Forelimb muscle (tissue), 1 donor: ENCODE measurements at places on chromosomes 5 and 9. TPM values are rescaled to one million over a fixed set of nuclear protein-coding genes. Genes with fewer than 3 reads are reported as not detected.
A peak's percentile ranks its signal among the peaks of the same experiment; 100 is the strongest.

DNA sequence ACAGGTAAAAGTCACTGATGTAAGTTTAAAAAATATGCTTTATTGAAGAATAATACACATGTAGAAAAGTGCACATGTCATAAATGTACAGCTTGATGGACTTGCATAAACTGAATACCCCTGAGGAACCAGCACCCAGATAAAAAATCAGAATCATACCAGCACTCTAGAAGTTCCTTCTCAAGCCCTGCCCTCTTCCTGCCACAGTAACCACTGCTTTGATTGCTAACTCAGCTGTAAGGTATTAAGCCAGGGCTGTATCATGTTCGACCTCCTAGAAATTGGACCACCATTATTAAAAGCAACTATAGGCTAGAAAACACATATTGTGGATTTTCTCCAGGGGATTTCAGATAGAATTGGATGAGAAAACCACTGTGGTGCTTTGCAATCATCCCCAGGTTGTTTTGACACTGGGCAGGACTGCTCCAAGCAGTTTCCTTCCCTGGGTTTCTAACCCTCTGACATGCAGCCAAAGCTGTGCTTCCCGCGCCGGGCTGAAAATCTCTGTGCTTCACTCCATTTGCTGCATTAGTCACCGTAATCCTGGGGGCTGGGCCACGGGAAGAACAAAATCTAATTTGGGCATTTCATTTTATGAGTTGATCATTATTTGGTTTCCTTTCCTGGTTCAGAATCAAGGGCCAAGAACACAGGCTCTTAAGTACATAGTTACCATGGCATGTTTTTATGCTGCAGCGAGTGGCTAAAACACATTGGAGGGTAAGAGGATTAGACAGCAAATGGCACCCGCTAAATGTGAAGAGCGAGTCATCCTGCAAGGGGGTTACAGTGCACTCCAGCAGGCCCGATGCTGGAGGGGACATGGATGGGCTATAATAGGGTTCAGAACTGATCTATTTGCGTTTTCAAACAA, 139.4 kb upstream of the IL12B start:
- DNase-seq: no peak

- DNase-seq: no peak
Observed at GRCh38 chr9:98929071-98929470, 14.6 kb upstream of the COL15A1 start.

DNA sequence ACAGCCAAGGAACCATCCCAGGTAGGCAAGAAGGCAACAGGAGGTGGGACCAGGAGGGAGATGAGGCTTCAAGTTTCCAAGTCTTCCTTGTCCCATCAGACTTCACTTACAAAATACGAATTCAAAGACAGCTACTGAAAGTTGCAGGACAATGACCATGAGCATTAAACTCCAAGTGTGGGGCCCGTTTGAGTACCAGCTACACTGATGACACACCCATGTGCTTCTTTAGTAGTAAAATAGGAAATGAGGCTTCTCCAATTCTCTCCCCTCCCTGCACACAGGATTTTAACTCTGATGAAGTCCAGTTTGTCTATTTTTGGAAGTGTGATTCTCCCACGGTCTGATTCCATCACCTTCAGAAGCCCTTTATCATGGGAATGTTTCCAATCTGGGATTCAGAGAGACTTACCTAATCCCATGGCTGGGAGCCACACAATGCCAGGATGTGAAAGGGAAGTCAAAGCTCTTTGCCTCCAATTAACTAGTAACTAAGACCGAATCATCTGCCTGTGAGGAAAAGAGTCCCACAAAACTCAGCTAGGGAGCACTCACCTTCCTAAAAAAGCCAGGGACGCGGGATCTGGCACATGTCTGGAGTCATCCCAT, 222.8 kb upstream of the MSX2 start:
- no peak for DNase-seq

The RXFP3 gene
- polyA plus RNA-seq: not detected

- DNase-seq: no peak
Observed at GRCh38 chr5:68456756-68457217, 241.2 kb downstream of the PIK3R1 start.

DNA sequence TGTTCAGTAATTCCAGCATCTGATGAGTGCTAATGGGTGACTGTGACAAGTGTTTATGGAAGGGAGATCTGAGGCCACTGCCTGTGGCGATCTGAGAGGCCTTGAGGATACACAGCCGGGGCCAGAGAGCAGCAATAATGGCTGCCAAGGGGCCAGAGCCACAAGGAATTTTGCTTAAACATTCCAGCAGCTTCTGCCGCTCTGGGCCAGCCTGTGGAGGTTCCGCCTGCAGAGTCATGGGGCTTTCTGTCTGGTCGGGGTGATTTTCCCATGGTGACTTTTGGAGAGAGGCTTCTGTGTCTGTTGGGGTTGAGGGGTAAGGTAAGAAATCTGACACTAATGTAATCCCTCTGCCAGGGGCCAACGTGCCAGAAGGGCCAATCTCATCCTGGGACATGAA, 353.5 kb downstream of the ADAMTS6 start:
- DNase-seq: no peak

The IL13 gene
- polyA plus RNA-seq: not detected

The SLC4A9 gene
- 0.19 TPM for polyA plus RNA-seq

The C9orf153 gene
- 0.22 TPM for polyA plus RNA-seq

DNA sequence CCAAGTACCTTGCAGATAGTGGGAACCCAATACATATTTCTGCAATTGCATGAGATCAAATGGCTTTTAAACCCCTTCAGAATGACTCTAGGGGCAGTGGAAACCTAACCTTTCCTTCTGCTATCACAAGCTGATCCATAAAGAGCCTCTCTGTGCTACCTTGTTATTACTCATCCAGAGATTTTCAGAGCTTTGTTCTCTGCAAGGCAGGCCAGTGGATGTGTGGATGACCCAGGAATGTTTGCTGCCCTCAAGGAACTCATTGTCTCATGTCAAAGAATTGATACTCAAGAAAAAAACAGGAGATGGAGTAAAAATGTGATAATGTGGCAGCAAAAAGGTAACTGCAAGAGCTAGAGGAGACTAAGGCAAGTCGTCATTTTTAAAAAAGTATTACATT, 164.1 kb downstream of the HMHB1 start:
- DNase-seq: no peak

GRCh38 chr5:129716235-129716634, 31.7 kb upstream of the MINAR2 start:
- DNase-seq: no peak

DNA sequence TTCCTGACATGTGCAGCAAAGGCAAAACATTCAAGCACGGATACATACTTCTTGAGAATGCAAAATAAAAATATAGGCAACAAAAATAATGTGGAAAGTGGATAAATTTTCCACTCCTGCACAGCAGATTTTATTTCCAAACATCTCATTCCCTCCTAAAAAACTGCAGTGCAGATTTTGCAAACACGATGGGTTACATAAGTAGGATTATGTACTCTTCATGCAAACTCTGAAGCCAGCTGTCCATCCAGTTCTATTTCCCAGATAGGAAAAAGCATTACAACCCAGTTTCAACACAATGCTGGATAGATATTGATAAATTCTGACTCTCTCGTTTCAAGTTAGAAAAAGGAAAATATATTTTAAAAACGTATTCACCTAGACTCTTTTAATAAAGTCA, 52.7 kb upstream of the CCNG1 start:
- no peak for DNase-seq

The ADAMTSL1 gene
- polyA plus RNA-seq: 10.6 TPM

The PCDHB5 gene
- polyA plus RNA-seq: 3.8 TPM

DNA sequence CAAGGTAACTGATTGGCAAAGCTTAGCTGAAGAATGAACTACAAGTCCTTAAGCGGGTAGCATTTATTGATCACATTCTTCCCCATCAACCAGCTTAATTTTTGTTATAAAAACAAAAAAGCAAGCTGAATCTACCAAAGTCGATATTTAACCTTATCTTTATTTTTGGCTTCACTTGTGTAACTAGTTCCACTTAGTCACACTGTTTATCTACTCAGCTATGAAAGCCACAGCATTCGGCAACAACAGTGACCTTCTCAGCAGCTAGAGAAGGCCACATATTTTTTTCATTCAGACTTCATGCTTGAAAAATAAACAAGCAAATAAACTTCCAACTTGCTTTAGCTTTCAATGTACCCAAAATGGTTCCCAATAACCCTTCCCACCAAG, 69.4 kb downstream of the KLHL3 start:
- no peak for DNase-seq

DNA sequence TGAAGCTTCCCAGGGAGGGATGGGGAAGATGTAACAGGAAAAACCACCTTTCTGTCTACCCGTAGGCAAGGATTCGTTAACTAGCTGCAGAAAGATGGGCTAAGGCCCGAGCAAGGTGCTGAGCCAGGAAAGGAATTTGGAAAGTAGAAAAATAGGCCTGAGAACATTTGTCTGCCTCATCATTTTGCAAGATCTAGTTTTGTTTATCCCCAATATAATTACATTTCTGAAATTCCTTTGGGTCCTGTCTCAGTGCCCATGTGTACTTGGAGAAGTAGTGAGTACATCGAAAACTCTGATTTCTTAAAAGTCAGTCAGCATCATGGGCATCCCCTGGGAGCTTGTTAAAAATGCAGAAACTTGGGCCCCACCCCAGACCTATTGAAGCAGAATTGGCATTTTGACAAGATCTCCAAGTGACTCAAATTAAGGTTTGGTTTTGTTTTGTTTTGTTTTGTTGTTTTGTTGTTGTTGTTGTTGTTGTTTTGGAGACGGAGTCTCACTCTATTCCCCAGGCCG, 52.1 kb upstream of the CEMIP2 start:
- DNase-seq: no peak

DNA sequence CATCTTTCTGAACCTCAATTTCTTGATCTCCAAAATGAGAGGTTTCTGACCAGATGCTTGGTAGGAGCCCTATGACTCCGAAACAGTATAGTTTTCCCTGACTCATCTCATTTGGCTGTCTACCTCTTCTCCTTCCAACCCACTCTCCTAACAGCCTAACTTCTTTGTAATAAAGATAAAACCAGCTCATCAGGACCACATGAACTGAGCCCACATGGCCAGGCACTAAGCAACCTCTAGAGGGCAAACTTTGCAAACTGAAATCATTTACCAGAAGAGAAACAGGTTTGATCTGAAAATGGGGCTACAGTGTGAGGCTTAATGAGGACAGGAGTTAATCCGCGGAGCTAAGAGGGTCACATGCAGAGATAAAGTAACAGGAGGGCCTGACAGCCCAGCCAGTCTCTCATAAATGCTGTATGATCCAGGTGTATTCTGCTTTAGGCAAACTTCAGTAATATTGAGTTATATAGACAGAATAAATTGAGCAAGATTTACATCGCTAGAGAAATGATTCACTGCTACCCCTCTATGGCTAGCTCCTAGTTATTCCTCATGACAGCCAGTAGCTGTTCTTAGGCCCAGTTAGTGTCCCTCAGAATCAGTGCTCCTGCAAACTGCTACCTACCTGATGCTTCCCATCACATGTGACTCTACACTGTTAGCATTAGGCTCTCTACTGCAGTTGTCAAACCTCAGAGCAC, 64.6 kb downstream of the ABCA1 start:
- DNase-seq: no peak

GRCh38 chr9:25302601-25303000, 375.6 kb downstream of the TUSC1 start:
- DNase-seq: no peak

The IL5 gene
- polyA plus RNA-seq: 0.29 TPM

The PCDHA12 gene
- polyA plus RNA-seq: not detected

DNA sequence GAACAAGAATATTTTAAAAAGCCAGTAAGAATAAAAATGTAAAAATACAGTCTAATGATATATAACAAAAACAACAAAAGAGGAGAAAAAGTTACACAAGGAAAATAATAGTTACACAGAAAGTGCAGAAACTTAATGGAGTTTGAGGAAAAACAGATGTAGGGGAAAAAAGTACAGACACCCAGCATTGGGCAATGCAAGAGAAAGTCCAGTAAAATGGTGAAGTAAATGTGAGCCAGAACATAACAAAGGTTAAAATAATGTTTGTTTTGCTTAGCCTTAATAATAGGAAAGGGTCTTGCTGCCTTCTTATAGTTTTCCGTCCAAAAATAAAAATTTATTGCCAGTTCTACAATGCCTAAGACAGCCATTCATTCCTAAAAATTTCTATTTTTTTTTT, 364.2 kb downstream of the NNT start:
- DNase-seq: no peak

DNA sequence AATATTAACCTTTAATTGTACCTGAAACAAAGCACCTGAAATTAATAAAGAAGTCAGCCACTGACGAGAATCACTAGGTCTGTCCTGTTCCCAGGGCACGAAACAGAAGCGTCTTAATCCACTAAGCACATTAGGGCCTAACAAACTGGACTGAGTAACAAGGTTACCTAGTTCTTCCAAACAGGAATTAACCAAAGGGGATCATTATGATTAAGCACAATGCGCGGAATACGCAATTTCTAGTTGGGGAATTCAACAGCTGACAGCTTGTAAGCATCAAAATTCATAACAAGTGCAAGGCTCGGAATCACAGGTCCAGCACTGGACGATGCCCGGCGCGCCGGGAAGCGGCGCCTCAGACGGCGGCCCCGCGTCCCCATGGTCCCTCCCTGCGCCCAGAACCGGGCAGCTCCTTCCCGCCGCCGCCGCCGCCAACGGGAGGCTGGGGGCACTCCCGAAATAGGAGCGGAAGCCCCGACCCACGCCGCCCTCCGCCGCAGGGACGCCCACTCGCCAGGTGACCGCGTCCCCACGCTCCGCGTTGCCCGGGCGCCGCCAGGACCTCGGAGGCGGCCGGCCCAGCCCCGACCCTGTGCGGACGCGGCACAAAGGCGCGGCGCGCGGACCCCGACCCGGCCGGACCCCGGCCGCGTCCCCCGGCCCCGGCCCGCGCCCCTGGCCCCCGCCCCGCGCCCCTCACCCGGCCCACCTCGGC, 898 bp downstream of the CAMSAP1 start:
- DNase-seq: no peak

The WNK2 gene
- 16.4 TPM for polyA plus RNA-seq

GRCh38 chr5:86749841-86750240, 132.1 kb downstream of the COX7C start:
- no peak for DNase-seq

The SURF6 gene
- 20.5 TPM for polyA plus RNA-seq

GRCh38 chr9:74255489-74255984, 241.6 kb upstream of the RORB start:
- DNase-seq: no peak

DNA sequence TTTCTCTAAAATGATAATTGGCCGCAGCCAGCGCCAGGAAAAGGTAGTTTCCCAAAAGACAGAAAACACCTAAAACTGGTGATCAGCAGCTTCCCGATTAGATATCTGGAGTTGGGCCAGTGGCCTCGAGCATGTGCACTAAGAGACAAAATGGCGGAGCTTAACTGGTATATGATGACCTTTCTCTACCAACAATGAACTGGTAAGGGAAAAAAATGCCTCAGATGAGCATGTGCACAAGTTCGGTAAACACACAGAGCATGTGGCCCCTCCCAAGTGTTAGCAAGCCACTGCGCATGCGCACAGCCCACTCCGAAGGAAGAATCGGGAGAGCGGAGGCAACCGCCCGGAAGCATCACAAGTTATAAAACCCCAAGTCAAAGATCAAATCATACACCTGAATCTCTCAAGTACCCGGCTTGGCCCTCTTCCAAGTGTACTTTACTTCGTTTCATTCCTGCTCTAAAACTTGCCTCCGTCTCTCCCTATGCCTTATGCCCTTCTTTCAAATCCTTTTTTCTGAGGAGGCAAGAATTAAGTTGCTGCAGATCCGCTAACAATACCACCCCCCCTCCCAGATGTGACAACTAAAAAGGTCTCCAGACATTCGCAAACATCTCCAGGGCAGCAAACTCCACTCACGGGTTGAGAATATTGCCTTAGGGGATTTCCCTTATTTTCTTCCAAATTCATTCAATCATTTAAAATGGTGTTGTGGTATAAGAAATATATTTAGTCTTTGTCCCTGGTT, 15.0 kb upstream of the PTBP3 start:
- peak; percentile 56 for DNase-seq

GRCh38 chr5:9350301-9350797, 195.5 kb downstream of the SEMA5A start:
- DNase-seq: no peak

The LHX2 gene
- polyA plus RNA-seq: 1.9 TPM
